Fibroblast of pulmonary artery (primary cell): ENCODE measurements at places on chromosomes 7 and 10.

GRCh38 chr7:46933596-46933995 is 648.3 kb downstream of the TNS3 start:
- peak; percentile 61 for DNase-seq

GRCh38 chr10:76675951-76676587 is 961.5 kb downstream of the KCNMA1 start:
- DNase-seq = peak; percentile 3

- peak; percentile 33 for DNase-seq
Observed at GRCh38 chr10:60495338-60496055, 105.8 kb upstream of the ANK3 start.

- DNase-seq = no peak
Observed at GRCh38 chr7:1214516-1214915, 18.2 kb upstream of the UNCX start.

DNA sequence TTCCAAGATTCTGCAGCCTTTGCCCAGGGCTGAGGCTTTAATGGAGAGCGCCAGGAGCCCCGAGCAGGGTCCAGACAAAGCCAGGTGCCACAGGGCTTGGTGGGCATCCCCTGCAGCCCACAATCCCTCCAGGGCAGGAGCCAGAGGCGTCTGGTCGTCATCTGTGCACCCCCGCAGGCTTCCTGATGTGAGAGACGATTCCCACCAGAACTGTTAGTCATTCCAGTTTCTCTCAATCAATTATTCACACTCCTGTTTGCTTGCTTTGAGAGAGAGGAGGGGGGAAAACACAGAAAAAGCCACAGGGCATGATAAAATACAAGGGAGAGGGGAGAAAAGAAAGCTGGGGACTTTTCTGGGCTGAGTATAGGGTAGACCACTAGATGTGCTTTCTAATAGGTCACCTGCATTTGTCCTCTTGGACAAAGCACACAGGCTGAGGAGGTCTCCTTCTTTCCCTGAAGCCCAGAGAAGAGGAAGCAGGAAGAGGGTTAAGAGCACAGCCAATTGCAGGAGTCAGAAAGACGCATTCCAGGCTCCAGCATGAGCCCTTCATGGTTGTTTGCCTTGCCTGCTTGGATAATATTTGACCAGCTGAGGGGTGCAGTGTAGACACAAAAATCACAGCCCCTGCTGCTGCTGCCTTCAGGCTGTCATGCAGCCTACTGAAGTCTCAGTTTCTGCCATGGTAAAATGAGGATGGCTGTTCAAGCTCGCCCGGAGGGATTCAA is 194.4 kb downstream of the PLXNA4 start:
- DNase-seq = peak; percentile 3

- peak; percentile 62 for DNase-seq
Observed at GRCh38 chr7:79050603-79051002, 402.9 kb downstream of the MAGI2 start.

- DNase-seq = no peak
Observed at GRCh38 chr7:45873355-45873754, 473 bp upstream of the CCDC201 start.
